ENCODE measurements at places on chromosomes 4 and X. TPM values are rescaled to one million over a fixed set of nuclear protein-coding genes. Genes with fewer than 3 reads are reported as not detected.

NFKB1 gene
- total RNA-seq, result 29.0 TPM

XKRX gene
- 0.21 TPM for total RNA-seq

CRMP1 gene
- 0.28 TPM for total RNA-seq

FAM199X gene
- 56.8 TPM for total RNA-seq

FAM184B gene
- total RNA-seq, result 0.03 TPM

AFF2 gene
- total RNA-seq, result 0.05 TPM

MAGEB16 gene
- total RNA-seq, result not detected

MAGEC1 gene
- not detected for total RNA-seq

ADH1C gene
- total RNA-seq, result not detected

TRIM61 gene
- not detected for total RNA-seq

BST1 gene
- 3.0 TPM for total RNA-seq

TEX13B gene
- not detected for total RNA-seq

DNA sequence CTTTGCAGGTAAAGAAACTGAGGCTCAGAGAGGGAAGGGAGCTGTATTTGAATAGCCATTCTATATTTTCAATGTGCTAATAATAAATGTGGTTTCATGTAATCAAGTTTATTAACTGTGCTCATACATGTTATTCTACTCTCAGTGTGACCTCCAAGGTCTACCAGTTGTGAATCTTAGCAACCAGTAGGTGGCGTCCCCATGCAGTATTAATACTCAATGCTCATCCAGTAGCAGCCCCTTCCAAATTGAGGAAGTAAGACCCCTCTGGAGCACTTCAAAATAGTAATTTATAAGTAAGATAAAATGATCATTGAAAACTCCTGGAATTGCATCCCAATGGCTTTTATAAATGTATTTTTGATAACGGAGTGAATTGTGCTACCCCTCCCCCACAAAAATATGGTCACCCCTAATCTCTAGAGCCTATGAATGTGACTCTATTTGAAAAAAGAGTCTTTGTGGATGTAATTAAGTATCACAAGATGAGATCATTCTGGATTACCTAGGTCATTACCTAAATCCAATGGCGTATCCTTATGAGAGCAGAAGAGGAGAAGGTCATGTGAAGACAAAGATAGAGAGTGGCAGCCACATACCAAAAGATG is 20.4 kb upstream of the SEPSECS start:
- no peak for DNase-seq

- DNase-seq, result no peak
Observed at GRCh38 chr4:61336488-61336887, 136.4 kb downstream of the ADGRL3 start.

DNA sequence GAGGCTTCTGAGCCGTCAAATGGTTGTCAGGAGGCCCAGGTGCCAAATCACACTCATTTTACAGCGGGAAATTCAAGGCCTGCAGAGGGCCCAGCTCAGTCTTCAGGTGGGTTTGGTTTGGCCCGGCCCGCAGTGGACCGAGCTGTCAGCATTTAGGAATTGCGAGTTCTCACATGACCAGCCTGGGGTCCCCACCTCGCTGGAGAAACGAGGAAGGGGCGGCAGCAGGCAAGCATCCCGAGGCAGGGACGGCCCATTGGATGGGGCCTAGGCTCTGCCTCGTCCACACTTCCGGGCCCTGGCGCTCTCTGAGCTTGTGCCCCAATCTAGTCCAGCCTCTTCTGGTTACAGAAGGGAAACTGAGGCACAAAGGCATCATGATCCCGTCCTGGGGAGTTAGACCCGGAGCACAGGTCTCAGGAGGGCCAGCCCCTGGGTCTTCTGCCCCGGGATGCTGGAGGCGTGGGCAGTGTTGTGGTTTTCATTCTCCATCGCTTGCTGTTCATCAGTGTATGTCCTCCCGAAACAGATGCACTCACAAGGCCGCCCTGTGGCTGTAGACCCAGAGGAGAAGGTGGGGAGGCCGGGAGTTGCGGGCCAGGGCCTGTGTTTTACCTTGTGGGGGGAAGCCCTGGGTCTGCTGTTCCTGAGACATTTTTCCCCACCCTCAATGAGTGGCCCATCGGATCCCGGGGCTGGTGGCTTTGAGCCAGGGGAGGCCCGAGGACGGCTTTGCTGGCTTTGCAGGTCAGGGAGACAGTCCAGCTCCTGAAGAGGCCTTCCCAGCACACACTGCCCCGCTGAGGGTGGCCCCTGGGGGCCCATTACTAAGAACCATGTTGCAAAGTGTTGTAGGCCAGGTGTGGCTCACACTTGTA is 8.9 kb downstream of the PSAPL1 start:
- no peak for DNase-seq

- DNase-seq, result no peak
Observed at GRCh38 chrX:116284400-116284799, 113.9 kb downstream of the AGTR2 start.

- DNase-seq, result no peak
Observed at GRCh38 chr4:163590103-163590502, 95.6 kb downstream of the TMA16 start.

- DNase-seq, result no peak
Observed at GRCh38 chr4:24470666-24471485, 113.5 kb downstream of the DHX15 start.

GRCh38 chrX:78321809-78322208 is 5.6 kb downstream of the CYSLTR1 start:
- no peak for DNase-seq

- no peak for DNase-seq
Observed at GRCh38 chr4:13484749-13485221, 645 bp upstream of the RAB28 start.

GRCh38 chr4:170687751-170688150 is 598.0 kb upstream of the AADAT start:
- no peak for DNase-seq

GRCh38 chrX:133985967-133986683 is 731 bp upstream of the GPC3 start:
- DNase-seq, result no peak

GRCh38 chrX:80511969-80512760 is 91.9 kb downstream of the TENT5D start:
- DNase-seq, result no peak

DNA sequence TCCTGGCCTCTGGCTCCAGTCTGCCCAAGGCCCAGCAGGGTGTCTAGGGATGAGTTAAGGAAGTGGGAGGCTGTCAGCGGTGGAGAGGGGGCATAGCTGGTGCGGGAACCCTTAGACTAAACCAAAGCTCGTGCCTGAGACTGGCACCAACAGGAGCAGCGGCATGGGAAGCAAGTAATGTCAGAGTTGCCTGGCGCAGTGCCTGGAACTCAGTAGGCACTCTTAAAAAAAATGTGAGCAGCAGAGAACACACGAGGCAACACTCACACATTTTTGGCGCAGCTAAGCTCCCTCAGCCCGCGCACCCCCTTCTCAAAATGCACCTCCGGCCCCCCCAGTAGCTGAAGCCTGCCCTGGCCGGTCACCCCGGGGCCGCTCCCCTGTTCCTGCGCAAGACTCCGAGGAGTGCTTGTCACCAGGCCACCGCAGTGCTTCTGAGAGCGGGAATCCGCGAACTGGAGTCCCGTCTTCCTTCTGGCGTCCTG is 583 bp downstream of the GABRE start:
- DNase-seq, result no peak

DNA sequence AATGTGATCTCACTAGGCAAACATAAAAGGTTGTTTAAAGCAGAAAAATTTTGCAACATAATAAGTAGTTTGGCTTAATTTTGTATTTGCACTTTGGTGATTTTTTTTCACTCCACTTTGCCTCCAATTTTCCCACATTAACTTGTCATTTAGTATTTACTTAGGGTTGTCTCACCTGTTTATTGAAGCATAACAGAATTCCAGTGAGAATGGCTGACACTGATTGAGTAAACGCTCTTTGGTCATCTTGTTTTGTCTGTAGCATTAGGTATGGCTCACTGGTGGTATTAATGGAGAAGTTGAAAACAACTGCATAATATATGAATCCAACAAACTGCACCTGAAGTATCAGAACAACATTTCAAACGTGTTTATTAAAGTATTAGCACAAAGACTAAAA is 799.5 kb upstream of the ADGRL3 start:
- DNase-seq, result no peak

- DNase-seq, result no peak
Observed at GRCh38 chr4:126583509-126583908, 1049.2 kb upstream of the INTU start.

GRCh38 chrX:23938690-23939089 is 30.9 kb downstream of the CXorf58 start:
- DNase-seq, result no peak

- DNase-seq, result peak; percentile 27
Observed at GRCh38 chrX:6021316-6022091, 207.2 kb downstream of the NLGN4X start.

DNA sequence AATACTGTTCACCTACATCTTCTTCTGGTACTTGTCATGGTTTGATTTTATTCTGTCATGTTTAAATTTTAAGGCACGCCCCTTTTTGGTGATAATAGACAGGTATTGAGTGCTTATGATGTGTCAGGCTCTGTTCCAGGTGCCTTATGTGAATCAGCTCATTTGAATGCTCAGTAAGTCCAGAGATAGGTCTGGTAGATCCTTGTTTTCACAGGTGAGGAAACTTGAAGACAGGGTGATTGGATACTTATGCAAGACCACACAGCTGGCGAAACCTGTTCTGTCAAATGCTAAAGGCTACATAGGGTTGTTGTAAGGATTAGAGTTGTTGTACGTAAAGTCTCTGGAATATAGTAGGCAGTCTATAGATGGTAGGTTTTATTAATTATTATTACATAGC is 9.6 kb upstream of the SLC25A14 start:
- DNase-seq, result no peak

DNA sequence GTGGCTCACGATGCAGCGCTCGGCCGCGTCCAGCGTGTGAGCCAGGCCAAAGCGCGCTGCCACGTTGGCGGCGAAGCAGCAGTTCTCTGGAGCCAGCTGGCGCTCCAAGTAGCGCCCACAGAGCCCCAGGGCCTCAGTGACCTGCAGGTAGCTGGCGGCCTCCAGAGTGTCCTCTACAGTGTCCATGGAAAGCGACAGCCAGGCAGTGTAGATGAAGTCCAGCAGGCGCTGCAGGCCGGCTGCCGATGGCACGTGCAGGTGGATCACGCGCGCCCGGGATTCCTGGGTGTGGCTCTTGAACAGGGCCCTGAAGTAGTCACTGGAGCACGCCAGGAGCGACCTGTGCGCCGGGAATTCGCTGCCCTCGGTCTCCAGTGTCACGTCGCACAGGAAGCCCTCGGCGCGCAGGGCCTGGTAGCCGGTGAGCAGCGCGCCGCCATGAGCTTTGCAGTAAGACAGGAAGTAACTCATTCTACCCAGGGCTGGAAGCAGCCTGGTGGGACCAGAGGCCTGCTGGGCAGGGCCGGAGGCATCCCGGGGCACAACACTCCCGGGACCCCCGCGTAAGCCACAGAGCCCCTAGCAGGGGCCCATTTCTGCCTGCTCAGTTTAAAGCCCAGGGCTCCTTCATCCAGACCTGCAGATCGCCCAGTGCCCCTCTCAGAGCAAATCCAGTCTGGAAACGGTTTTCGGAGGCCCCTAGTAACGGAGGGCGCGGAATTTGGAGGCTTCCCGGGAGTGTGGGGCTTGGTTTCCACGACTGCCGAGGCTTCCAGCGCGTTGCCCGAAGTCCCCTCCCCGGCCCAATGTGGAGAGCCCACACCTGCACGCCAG is 595 bp downstream of the KLHL34 start:
- DNase-seq, result no peak

- DNase-seq, result no peak
Observed at GRCh38 chrX:71870208-71871098, 40.2 kb upstream of the NHSL2 start.

DNA sequence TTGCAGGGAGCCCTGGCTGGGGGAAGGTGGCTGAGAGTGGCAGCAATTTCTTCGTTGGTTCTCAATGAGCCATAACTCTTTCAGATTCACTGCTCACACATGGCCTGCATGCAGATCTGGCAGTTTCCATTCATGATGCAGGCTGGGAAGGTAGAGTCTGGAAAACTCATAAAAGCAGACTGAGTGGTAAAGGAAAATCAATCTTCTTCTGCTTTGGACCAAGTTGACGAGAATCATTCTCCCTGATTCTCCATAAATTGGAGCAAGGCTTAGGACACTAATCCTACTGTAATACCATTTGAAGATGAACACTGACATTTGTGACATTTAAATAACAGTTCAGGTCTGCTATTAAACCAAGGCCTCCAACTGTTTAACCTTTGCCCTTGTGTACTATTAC is 35.3 kb upstream of the HAND2 start:
- no peak for DNase-seq

- DNase-seq, result no peak
Observed at GRCh38 chrX:77342004-77342403, 105.2 kb upstream of the FGF16 start.

DNA sequence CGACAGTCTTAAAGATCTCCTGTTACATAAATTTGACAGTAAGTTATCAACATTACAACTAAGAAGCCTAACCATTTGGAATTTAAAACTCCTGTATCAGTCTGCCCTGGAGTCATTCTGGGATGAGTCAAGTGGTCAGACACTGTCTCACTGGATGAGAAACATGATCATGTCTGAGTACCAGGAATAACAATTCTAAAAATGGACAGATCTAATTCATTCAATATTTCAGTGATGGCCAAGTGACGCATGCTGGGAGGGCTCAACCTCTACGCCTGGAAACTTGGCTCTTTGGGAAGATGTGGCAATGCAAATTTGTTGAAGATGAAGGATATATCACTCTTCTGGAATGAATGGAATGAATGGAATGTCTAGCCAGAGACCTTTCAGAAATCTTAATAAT is 1427.2 kb downstream of the STIM2 start:
- no peak for DNase-seq

- DNase-seq, result no peak
Observed at GRCh38 chr4:8442596-8443358, 2.2 kb downstream of the TRMT44 start.

GRCh38 chrX:139299309-139299708 is 231.2 kb upstream of the F9 start:
- no peak for DNase-seq

GRCh38 chr4:8687083-8687482 is 94.5 kb downstream of the CPZ start:
- DNase-seq, result no peak

DNA sequence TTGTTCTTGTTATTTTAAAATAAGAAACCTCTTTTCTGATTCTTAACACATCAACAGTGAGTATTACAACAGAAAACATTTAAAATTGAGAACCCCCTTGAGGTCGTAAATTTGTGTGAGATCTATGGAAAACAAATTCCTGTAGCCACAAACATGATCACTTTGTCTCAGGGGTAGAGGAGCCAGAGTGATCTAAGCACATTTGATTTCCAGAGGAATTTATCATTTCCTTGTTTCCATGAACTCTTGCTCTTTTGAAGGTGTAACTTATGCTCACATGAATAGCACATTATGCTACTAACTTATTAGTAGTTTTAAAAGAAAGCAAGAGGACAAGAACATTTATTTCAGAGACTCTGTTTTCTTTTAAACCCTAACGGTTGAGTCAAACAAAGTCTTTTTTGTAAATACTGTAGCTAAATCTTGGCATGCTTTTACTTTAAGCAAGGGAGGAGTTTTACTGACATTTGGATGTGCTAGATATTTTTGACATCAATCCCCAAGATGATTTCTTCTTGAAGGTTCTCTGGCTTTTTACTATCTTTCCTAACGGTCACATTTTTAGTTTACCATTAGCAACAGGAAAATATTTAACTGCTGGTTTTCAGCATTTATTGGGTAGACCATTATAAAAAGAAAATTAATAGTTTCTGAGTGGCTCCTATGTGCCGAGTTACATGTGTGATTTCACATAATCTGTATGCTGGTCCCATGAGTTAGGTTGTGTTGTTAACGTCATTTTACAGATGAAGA is 27.9 kb upstream of the ZCCHC12 start:
- DNase-seq, result no peak
